Naive thymus-derived CD4-positive, alpha-beta T cell (primary cell): ENCODE measurements at places on chromosomes 11 and 22. TPM values are rescaled to one million over a fixed set of nuclear protein-coding genes. Genes with fewer than 3 reads are reported as not detected.

SLC17A6 gene
- total RNA-seq, result not detected in 2 replicates

NCAM1 gene
- not detected for total RNA-seq

WNT7B gene
- not detected for total RNA-seq

FOSL1 gene
- total RNA-seq, result 3.4 and 4.0 TPM in 2 replicates

FAT3 gene
- total RNA-seq, result not detected

RASGRP2 gene
- total RNA-seq, result 697 TPM
